ENCODE measurements at places on chromosomes 6 and 20.

DNA sequence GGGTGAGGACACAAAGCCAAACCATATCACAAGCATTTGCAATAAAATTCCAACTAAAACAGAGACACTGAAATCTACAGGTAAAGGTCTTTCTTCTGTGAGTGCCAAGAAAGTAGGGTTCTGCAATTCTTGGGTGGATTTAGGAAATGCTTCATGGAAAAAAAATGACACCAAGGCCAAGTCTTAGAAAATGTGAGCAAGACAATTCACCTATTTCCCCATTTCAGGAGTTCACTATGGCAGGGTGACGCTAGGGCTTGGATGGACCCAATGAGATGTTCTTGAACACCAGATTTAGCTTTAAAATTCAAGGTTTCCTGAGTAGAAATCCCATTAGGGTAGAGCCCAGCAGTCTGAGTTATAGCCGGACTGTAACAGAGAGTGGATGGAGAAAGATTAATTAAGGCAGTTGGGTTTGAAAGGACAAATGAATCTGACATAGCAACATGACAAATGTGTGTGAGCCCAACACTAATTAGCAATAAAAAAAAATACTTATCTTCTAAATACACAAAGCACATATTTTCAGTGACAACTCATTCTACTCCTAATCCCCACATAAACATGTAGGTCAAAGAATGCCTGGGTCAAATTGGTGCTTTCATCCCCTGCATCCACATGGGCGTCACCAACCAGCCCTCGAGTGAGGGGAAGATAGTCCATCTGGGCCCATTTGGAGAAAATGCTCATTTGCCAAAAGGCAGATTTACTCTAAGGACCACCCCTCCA, 180.4 kb upstream of the JARID2 start:
- no peak for DNase-seq

DNA sequence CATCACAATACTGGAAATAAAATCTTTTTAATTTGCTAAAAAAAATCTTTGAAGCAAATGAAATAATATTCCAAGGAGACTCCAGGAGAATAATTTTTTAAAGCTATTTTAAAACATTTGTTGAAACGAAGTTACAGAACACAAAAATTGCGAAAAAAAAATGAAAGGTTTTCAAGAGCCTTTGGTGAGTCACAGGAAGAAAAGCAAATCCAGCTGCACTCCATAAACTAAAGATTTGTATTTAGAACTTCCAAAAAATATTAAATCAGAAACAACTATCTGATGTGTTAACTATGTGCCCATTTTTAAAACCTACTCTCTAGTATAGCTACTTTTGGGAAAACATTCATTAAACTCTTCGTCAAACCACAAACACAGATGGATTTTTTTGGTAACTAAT, 23.6 kb downstream of the PDSS2 start:
- no peak for DNase-seq

GRCh38 chr20:53966774-53967398, 103.5 kb downstream of the BCAS1 start:
- no peak for DNase-seq

DNA sequence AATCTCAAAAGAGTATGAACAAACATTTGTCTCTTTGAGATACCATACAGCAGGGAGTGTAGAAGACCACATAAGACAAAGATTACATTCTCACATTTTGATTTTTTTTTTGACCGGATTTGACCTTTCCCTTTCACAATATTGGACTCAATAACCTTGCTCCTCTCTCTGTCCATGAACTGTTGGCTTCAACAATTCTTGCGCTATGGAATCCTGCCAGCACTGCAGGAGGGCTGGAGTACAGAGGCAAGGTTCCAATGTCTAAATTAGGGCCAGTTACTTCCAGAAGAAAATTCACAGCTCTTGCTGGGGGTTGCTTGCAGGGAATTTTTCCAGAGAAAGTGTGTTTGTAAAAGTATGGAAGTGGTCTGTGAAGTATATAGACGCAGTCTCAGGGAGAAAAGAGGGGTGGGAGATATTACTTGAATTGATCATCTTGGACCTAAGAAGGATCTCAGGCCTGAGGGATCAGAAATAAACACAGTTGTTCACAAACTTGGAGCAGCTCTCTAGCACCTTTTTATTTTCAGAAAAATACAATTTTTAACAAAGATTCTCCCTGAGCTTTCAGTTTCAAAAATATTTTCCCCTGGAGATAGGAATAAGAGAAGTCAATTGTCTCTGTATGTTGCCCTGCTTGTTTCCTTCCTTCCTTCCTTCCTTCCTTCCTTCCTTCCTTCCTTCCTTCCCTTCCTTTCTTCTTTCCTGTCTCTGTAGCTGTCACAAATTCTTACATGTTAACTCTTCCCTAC, 765.9 kb downstream of the BCKDHB start:
- no peak for DNase-seq

DNA sequence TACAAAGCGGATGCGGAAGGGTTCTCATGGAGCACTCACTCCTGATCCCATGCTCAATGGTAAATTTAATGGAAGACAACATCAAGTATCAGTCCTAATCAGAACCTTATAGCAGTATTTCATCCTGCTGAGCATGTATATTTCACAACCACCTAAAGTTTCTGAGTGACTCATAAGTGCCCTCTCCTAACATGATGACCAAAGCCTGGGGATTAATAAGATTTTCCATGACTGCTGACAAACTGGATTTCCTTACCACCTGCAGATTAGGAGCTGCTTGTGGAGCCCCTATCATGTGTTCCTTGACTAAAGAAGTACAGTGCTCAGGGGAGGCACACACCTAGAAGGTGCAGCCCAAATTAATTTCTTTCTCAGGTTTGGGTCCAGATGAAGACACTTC, 112.8 kb downstream of the INSM1 start:
- no peak for DNase-seq

DNA sequence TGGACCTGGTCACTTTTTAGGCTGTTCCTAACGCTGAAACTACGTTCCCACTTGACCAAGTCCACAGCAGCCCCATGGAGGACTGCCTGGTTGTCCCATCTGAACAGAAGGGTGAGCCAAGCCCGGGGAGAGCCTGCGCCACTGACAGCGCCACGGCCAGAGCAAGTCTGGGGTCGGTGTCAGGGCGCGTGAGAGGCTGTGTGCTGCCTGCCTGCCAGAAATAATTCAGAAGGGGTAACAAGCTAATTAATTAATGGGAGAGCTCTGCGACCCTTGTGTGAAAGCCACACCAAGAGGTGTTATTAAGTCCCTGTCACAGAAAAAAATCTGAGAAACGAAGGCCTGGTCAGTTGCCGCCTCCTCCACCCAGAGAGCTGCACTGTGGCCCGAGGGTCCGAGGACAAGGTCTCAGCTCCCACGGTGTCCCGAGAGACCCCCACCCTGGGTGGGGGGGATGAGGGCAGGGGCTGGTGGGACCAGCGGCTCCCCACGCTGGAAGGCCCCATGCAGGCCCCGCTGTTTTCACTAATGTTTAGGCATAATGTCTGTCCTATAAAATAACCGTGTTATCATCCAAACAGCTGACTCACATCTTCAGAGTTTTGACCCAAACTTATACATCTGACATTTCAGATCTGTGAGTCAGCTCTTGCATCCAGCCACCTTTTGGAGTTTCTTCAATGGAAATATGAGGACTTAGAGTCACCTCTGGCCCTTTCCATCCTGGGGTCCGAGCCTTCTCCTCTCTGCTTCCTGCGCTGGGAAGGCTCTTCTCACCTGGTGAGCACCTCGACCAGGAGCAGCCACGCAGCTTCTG, 58.5 kb downstream of the DLL1 start:
- DNase-seq, result no peak

GRCh38 chr6:6495851-6496250, 92.7 kb upstream of the LY86 start:
- no peak for DNase-seq

DNA sequence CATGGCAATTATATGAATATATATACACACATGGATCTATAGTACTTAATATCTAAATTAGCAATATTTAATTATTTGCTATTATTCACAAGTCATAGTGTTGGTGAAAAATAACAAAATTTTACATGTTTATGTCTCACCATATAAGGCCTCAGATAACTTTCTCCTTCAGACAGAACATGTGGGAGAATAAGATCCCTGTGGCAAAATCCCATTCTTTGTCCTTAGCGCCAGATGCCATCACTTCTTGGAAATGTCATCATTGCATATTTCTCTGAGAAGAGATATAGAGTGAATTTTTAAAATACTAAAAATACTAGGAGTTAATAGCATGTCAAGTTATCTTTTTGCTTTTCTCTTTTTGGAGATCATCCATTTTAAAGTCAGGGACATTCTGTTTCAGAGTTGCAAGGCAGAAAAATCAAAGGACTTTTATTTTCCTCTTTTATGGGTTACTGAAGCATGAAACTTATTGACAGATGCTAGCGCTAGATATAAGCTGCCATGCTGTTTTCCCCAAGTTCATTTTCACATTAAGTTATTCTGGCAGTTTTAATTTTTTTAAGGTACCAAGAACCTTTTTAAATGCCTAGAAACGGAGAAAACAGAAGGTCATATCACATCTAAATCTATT, 30.4 kb upstream of the STXBP5 start:
- no peak for DNase-seq

All from activated CD4-positive, CD25-positive, alpha-beta regulatory T cell (primary cell).